ENCODE measurements at places on chromosomes 6 and 20. TPM values are rescaled to one million over a fixed set of nuclear protein-coding genes. Genes with fewer than 3 reads are reported as not detected.

SIRPA gene
- total RNA-seq, result 50.7 TPM

OR12D3 gene
- total RNA-seq, result not detected

GMNN gene
- total RNA-seq, result 121 TPM

SHLD1 gene
- 11.8 TPM for total RNA-seq

MCCD1 gene
- not detected for total RNA-seq

CDSN gene
- not detected for total RNA-seq

FAM217A gene
- total RNA-seq, result not detected

TBC1D32 gene
- total RNA-seq, result 4.9 TPM

HTR1B gene
- total RNA-seq, result not detected
